ENCODE measurements at places on chromosomes 5 and 9. TPM values are rescaled to one million over a fixed set of nuclear protein-coding genes. Genes with fewer than 3 reads are reported as not detected.

DNA sequence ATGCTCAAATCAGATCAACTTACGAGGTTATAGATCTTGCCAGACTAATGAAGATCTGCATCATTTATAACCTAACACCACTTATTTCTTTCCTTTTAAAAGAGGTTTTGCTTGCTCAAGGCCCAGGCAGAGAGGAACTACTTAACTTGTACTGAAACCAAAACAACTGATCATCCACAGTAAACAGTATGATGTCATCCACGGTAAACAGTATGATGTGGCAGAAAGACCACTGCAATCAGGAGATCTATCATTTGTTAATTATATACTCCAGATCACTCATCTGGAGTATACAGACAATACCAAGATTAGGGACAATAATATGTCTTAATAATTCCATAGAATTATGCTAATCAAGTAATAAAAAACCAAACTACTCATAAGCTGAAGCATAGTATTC, 116.8 kb downstream of the ADAMTS6 start:
- no peak for DNase-seq
- no peak overlapping the region for H3K27ac ChIP-seq
- no peaks in the 10 kb centered on the region for H3K27me3 ChIP-seq
- H3K4me3 ChIP-seq, result no peak overlapping the region

- H3K4me1 ChIP-seq, result no peaks in the 10 kb centered on the region
- H3K27ac ChIP-seq, result no peak overlapping the region
- no peaks in the 10 kb centered on the region for H3K27me3 ChIP-seq
- no peak for DNase-seq
- H3K4me3 ChIP-seq, result no peak overlapping the region
These were observed 54.6 kb upstream of the POU4F3 start for GRCh38 chr5:146284016-146284415.

- H3K4me3 ChIP-seq, result peak overlapping the region; percentile 0
- H3K27ac ChIP-seq, result peak overlapping the region; percentile 50
- H3K4me1 ChIP-seq, result peaks cover 22% of the 10 kb centered on the region
- no peak for DNase-seq
These were observed 229.9 kb upstream of the MAP3K1 start for GRCh38 chr5:56585461-56585860.

DNA sequence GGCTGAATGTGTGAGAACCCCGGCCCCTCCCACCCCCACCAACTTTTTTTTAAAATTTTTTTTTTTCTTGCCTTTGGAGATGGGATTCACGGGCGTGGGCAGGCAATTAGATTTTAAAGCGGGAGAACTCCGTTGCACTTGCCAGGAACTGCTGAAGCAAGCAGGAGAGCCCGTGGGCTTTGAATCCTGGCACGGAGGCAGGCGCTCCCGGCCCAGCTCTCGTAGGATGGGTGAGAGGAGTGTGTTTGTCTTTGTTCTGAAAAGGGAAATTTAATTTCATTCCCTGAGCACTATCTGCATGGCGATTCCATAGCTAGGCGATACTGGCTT, 54.3 kb upstream of the BOD1 start:
- no peak overlapping the region for H3K4me3 ChIP-seq
- peak overlapping the region; percentile 70 for H3K27ac ChIP-seq
- DNase-seq, result peak; percentile 87
- no peaks in the 10 kb centered on the region for H3K36me3 ChIP-seq
- H3K4me1 ChIP-seq, result peaks cover 46% of the 10 kb centered on the region

- no peaks in the 10 kb centered on the region for H3K36me3 ChIP-seq
- H3K4me3 ChIP-seq, result no peak overlapping the region
- no peaks in the 10 kb centered on the region for H3K27me3 ChIP-seq
- peak overlapping the region; percentile 33 for H3K27ac ChIP-seq
- peak; percentile 46 for DNase-seq
These were observed 124.2 kb upstream of the TNPO1 start for GRCh38 chr5:72692231-72692637.

DNA sequence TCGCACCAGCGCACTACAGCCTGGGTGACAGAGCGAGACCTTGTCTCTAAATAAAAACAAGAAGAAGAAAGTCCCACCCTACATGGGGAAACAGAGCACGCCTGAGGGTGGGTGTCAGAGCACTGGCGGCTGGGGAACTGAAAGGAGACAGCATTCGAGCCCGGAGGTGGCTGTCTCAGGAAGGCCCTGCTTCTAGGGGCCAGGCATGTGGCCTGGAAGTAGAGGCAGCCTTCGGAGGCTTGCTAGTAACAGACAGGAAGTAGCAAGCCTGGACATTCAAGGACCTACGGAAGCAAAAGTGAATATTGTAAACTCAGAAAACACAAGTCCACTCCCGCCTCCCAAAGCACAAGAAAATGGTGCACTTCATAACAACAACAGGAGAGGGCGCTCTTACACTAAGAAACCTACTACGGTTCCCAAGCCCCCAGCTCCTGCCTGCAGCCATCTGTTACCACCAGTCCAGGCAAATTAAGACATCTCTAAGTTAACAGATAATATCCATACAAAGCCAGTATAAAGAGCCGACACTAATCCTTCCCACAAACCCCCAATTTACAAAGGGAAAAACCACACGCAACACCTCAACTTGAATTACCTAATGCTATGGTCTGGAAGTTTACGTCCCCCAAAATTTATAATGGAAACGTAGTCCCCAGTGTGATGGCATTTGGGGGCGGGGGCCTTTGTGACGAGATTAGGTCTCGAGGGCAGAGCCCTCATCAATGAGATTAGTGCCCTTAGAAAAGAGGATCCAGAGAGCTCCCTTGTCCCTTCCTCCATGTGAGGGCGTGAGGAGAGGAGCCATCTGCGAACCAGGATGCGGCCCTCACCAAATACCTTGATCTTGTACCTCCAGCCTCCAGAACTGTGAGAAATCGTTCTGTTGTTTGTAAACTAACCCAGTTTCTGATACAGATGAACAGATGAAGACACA, 7.7 kb downstream of the RASGEF1C start:
- DNase-seq, result peak; percentile 52
- H3K27me3 ChIP-seq, result no peaks in the 10 kb centered on the region
- H3K4me1 ChIP-seq, result no peaks in the 10 kb centered on the region
- H3K36me3 ChIP-seq, result no peaks in the 10 kb centered on the region
- no peak overlapping the region for H3K27ac ChIP-seq

DNA sequence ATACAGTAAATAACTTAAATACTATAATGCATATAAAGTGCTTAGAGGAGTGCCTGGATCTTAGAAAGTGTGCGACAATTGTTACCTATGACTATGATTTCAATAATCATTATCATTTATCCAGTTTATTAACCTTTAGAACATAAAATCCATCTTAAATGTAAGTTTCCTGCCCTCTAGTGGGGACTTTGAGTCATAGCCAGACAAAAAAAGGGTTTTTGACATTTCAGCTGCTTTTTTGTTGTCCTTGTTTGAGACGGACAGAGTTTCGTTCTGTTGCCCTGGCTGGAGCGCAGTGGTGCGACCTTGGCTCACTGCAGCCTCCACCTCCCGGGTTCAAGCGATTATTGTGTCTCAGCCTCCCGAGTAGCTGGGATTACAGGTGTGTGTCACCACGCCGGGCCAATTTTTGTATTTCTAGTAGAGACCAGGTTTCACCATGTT, 9.7 kb upstream of the C9orf152 start:
- H3K4me1 ChIP-seq, result peaks cover 2% of the 10 kb centered on the region
- H3K4me3 ChIP-seq, result no peak overlapping the region
- H3K36me3 ChIP-seq, result no peaks in the 10 kb centered on the region
- H3K27ac ChIP-seq, result no peak overlapping the region
- DNase-seq, result peak; percentile 62
- H3K27me3 ChIP-seq, result no peaks in the 10 kb centered on the region

Gene ABHD17B
- total RNA-seq, result 91.8 TPM

Gene CDO1
- total RNA-seq, result 58.3 TPM

Gene SV2C
- total RNA-seq, result 16.2 TPM

DNA sequence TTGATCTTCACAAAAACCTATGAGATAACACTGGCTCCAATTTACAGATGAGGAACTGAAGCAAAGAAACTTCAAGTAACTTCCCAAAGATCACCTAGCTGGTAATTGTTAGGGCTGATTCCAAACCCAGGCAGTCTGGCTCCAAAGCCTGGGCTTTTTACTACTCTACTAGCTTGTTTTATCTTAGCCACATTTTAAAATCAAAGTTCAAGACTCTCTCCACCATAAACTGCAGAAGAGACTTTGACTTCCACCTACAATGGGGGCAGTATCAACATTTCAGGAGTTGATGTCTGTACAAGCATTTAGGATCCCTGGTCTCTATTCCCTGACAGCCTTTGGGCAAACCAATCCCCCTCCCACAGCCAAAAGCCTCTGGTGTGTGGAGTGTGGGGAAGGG, 33.8 kb downstream of the LHFPL2 start:
- H3K4me3 ChIP-seq, result no peak overlapping the region
- no peak overlapping the region for H3K27ac ChIP-seq
- H3K4me1 ChIP-seq, result peaks cover 17% of the 10 kb centered on the region
- H3K27me3 ChIP-seq, result no peaks in the 10 kb centered on the region
- H3K36me3 ChIP-seq, result no peaks in the 10 kb centered on the region
- no peak for DNase-seq

DNA sequence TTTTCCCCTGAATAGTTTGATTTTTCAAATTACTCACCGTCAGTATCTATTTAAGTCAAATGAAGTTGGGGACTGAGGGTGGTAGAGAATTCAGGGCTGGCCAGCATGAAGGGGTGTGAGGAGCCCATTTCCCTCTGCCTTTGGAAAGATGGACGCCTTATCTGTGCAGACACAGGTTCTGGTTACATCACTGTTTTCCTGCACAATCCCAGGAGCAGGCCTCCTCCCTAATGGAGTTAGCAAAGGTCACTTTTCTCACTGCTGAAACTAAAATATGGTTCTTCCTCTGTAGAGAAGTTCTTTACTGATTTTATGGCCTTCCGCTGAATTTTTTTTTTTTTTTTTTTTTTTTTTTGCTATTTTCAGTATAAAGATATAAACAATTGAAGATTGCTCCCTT, 69.1 kb downstream of the FOXD1 start:
- H3K4me1 ChIP-seq, result peaks cover 25% of the 10 kb centered on the region
- DNase-seq, result no peak
- no peak overlapping the region for H3K4me3 ChIP-seq
- H3K27me3 ChIP-seq, result peaks cover 83% of the 10 kb centered on the region

- peaks cover 4% of the 10 kb centered on the region for H3K4me1 ChIP-seq
- no peak overlapping the region for H3K27ac ChIP-seq
- H3K27me3 ChIP-seq, result no peaks in the 10 kb centered on the region
- no peak for DNase-seq
- H3K4me3 ChIP-seq, result no peak overlapping the region
These were observed 22.5 kb upstream of the SHB start for GRCh38 chr9:38091310-38092199.

GRCh38 chr9:136204145-136204805, 653 bp downstream of the LHX3 start:
- peaks cover 28% of the 10 kb centered on the region for H3K36me3 ChIP-seq
- no peak overlapping the region for H3K4me3 ChIP-seq
- DNase-seq, result no peak
- peaks cover 32% of the 10 kb centered on the region for H3K4me1 ChIP-seq
- H3K27me3 ChIP-seq, result peaks cover 60% of the 10 kb centered on the region
- H3K27ac ChIP-seq, result no peak overlapping the region

Gene RASA1
- 46.9 TPM for total RNA-seq

DNA sequence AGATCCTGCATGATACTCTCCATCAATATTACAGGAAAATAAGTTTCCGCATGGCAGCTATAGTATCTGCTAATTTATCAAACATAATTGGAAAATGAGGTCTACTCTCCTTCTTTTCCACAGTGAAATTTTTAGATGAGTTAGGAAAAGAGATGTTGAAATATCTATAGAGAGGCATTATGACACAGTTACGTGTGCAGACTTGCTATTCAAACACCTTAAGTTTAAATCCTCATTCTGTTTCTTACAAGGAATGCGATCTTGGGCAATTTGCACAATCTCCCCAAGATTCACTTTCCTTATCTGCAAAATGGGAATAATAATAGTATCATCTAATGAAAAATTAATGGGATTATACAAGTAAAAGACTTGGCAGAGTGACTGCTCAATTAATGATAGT, 91.7 kb upstream of the SLCO6A1 start:
- no peaks in the 10 kb centered on the region for H3K27me3 ChIP-seq
- H3K4me3 ChIP-seq, result no peak overlapping the region
- no peak for DNase-seq

Gene GARNL3
- 74.7 TPM for total RNA-seq

Gene DDX4
- not detected for total RNA-seq

DNA sequence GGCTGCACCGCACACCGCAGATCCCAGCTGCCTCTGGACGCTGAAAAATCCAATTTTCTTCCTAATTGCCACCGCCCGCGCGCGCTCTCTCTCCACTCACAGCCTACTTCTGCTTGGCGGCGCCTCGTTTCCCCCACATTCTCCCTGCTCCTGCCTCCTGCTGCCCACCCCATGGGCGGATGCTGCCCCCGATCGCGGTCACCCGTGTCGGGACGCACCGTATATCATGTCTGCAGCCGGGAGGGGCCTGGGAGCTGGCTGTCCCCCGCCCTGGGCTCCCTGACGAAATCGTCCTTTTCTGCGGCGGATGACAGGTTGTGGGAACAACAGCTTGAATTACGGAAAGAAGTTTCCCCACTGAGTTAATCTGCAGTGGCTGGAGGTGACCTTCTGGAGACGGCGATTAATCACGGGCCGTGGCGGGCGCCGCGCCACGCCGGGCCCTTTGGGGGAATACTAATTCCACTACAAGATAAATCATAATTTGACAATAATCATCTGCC, 36.3 kb upstream of the PSD2 start:
- peaks cover 4% of the 10 kb centered on the region for H3K27me3 ChIP-seq
- no peaks in the 10 kb centered on the region for H3K36me3 ChIP-seq
- DNase-seq, result no peak
- peak overlapping the region; percentile 40 for H3K27ac ChIP-seq

Gene SEC16A
- 25.1 TPM for total RNA-seq

Gene ZNF354C
- total RNA-seq, result 16.9 TPM

GRCh38 chr5:133494923-133495246, 117.5 kb downstream of the FSTL4 start:
- H3K36me3 ChIP-seq, result no peaks in the 10 kb centered on the region
- no peaks in the 10 kb centered on the region for H3K4me1 ChIP-seq
- no peak overlapping the region for H3K4me3 ChIP-seq
- no peak overlapping the region for H3K27ac ChIP-seq
- no peak for DNase-seq

Gene PCDHGB2
- 6.3 TPM for total RNA-seq

DNA sequence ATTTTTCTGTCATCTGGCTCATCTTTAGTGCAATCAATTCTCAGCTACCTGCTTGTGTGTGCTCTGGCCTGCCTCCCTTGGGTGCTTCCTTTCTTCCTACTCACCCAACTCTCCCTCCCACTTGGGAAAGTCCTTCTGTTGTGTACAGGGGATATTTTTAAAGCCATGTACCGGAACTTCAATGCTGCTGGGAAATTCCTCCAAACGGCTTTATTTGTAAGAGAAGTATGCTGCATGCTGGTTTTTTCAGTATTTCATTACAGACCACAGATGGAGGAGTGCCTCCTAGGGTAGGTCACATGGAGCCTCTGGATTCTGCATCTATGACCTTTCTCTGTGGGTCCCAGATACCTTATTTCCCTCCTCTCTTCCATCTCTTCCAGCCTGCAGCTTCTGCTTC, 5.4 kb upstream of the HMHB1 start:
- H3K4me1 ChIP-seq, result no peaks in the 10 kb centered on the region
- H3K27me3 ChIP-seq, result no peaks in the 10 kb centered on the region
- no peak overlapping the region for H3K4me3 ChIP-seq
- no peak for DNase-seq

Gene ARSI
- total RNA-seq, result 17.5 TPM

Measured in spinal cord (tissue), 10 donors.